Stimulated activated CD4-positive, alpha-beta T cell treated with anti-CD3 and anti-CD28 coated beads, Interleukin-1b, Interleukin-23, amount 100 ng/mL, for 48 hours (primary cell): ENCODE measurements at places on chromosomes 6 and 20.

DNA sequence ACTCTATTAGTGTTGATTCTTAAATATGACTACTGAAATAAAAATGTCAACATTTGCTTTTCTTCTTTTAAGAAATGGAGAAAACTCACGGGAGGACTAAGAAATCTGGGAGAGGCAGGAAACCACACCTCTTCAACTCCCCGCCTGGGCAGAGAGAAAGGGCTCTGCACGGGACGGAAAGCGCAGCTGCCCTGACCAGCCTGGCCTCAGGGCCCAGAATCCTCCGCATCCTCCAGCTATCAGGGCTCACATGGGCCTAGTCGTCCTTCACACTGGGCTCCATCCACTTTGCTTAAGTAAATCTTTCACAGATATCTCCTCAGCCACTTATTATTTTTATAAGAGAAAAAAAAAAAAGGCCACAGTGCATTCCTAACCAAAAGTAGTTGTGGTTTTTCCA, 215.1 kb downstream of the TBXT start:
- no peak for DNase-seq

GRCh38 chr6:111329882-111330633, 153.0 kb downstream of the REV3L start:
- no peak for DNase-seq

GRCh38 chr20:33257237-33257636, 21.4 kb downstream of the BPIFA1 start:
- no peak for DNase-seq

DNA sequence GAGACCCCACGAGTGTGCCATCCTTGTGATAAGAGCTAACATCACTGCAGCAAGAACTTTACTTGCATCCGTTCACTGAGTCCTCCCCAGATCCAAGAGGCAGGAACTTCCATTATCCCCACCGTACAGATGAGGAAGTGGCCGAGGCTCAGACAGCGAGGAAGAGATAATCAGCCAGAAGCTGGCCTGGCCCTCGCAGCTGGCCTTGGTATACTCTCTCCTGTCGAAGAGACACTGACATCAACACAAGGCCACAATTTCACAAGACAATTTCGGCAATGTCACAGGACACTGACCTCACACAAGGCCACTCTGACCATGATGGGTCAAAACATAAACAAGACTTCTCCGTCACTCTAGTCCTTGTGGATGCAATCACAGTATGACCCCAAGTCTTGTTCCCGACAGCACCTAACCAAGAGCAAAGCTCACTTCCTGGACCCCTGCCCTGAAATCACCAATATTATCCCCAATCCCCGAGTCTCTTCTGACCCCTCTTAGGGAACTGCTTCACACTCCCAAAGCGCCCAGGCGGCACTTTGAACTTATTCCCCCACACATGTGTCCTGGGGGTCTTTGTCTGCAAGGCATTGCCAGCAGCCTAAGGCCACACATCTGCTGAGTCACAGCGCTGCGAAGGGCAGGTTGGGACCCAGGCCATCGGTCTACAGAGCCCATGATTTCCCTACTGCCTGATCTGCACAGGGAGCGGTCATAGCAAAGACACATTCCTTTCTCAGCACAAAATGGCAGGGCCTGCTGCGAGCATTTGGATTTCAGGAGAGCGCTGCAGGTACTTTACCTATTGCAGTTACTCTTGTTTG, 14.8 kb upstream of the VAPB start:
- no peak for DNase-seq

- no peak for DNase-seq
Observed at GRCh38 chr6:30763155-30763617, 18.8 kb upstream of the IER3 start.

DNA sequence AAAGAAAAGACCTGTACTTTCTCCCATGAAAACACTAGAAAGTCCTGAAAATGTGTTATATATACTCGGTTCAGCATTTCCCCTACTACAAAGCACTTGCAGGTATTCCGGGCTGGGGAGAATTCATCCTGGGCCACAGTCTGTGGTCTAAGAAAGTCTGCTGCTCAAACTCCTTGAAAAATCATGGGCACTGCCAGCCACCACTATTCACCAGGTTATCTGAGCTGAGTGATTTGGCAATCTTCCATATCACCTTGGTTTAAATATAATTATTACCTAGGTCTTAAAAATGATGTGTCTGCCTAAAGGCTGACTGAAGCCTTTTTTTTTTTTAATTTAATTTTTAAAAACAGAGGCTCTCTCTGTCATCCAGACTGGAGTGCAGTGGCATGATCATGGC, 11.3 kb downstream of the FKBP5 start:
- DNase-seq: no peak

DNA sequence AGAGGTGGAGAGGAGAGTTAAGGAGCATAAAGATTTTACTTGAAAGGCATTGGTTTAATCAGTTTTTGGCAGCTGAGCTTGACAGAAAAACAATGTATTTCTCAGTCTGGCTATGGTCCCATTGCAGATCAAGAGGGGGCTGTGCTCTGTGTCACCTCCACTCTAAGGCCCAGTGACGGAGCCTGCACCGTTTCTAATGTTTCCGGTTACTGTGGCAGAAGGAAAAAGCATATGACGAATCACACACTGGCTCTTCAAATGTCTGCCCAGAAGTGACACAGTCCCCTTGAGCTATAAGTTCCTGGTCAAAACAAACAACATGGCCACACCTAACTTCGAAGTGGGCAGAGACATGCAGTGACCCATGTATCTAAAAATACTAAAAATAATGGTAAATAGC, 372.0 kb downstream of the PLCB1 start:
- DNase-seq: no peak

- no peak for DNase-seq
Observed at GRCh38 chr6:134753001-134753400, 196.9 kb downstream of the ALDH8A1 start.

- no peak for DNase-seq
Observed at GRCh38 chr6:14258695-14259593, 141.4 kb downstream of the CD83 start.
